Ovary (tissue), 10 donors: ENCODE measurements at places on chromosomes 2 and 18. TPM values are rescaled to one million over a fixed set of nuclear protein-coding genes. Genes with fewer than 3 reads are reported as not detected.

The NAGK gene
- total RNA-seq: 68.1 TPM

GRCh38 chr18:2898186-2898640 lies 51.4 kb downstream of the EMILIN2 start:
- DNase-seq: no peak

GRCh38 chr2:5339473-5339872 lies 352.7 kb upstream of the SOX11 start:
- no peak for DNase-seq

DNA sequence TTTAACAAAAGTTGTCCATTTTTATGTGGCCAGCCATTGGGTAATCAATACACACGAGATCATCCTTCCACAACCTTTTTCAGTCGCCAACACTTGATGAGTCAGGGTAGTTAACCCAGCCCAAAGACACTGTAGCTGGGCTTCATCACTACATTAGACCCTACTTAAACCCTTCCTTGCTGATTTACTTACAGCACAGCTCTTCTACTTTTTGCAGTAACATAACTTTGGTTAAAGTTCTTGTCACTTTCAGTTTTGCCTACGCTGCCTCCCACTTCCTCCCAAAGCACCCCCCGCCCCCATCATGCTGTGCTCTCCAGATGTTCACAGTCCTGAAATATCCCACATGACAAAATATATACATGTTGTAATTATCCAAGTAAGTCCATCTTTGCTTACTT lies 103.6 kb downstream of the CDK15 start:
- DNase-seq: no peak

DNA sequence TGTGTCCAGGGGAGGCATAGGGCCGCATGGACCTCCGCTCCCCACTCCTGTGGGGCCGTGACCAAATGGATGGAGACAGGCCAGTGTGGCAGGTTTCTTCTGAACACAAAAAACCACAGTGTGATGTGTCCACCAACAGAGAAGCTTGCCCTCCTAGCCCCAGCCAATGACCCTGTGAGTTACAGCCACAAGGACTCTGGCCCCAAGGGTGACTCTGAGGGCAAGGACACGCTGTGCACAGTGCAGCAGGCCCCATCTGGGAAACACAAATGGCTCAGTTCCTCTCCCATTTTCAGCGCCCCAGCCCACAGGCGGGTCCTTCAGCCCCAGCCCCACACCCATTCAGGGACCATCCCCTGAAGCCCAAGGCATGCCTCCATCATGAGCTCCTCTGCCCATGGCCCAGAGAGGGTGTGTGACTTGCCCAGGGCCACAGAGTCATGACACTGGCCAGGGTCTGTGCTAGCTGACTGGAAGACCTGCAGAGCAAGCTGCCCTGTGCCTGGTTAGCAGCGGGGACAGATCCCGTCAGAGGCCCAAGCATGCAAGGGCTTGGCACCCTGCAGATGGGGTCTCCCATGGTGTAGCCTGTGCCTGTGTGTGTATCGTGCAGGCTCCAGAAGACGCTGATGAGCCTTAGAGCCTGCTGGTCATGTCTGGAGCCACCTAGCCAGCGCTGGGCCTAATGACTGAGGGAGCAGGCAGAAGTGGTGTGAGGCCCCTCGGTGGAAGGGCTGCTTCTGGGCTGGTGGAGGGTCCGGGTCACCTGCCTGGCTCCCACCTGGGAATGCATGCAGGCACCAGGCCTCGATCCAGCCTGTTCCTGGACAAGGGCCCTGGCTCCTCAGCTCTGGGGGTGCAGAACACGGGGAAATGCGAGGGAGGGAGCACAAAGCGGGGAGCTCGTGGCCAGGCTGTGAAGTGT lies 47.7 kb downstream of the HS6ST1 start:
- DNase-seq: no peak

GRCh38 chr2:231554748-231555545 lies 24.7 kb upstream of the NMUR1 start:
- peak; percentile 68 for DNase-seq

The SULT1C4 gene
- 11.3 TPM for total RNA-seq

The TRAPPC8 gene
- total RNA-seq: 30.9 TPM

DNA sequence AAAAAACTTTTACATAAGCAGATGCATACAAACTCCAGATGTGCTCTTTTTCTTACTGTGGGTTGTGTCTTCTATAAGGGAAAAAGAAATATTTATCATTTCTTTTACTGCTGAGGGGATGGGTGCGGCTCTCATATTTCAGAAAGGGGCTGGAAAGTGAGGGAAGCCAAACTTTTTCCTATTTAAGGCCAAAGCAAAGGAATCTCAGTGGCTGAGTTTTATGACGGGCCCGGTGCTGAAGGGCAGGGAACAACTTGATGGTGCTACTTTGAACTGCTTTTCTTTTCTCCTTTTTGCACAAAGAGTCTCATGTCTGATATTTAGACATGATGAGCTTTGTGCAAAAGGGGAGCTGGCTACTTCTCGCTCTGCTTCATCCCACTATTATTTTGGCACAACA lies at the start of gene COL3A1:
Gene COL3A1, plus strand, starts transcription at position 210 of the 400 bp plus-strand sequence. Its CDS starts 117 bp downstream, at position 327.
- peak; percentile 56 for DNase-seq

- DNase-seq: no peak
Measured at GRCh38 chr18:34821669-34822210, 111.6 kb downstream of the DTNA start.

DNA sequence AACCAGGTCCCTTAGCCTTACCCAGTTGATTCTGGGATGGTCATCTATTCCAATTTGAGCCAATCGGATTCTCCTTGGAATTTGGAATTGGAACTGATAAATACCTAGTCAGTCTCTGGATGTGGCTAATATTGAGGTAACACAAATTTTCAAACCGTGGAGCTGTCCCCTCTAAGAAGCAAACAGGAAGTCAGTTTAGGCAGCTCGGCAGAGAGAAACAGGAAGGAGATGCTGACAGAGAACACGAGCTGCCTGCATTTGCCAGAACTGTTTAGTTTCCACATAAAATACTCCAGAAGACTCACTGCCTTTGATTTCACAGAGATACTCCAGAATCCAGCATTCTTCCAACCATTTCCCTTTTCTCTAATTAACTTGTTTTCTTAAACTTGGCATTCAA lies 1024.9 kb downstream of the BCL11A start:
- no peak for DNase-seq
